ENCODE measurements at places on chromosomes 11 and 22.
A peak's percentile ranks its signal among the peaks of the same experiment; 100 is the strongest.

DNA sequence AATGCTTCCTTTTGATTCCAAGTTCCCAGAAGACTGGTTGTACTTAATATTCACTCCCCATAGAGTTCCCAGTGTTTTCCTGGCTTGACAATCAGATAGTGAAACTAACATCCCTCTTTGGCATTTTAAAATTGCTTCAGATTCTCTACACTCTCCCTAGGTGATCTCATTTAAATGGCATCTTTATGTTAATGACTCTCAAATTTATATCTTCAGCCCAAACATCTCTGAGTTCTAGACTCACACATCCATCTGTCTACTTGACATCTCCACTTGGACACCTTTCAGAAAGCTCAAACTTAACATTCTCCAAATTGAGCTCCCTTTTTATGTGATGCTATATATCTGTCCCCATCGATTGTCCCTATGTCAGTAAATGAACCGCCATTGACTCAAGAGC, 232.0 kb downstream of the NTM start:
- no peak for DNase-seq

DNA sequence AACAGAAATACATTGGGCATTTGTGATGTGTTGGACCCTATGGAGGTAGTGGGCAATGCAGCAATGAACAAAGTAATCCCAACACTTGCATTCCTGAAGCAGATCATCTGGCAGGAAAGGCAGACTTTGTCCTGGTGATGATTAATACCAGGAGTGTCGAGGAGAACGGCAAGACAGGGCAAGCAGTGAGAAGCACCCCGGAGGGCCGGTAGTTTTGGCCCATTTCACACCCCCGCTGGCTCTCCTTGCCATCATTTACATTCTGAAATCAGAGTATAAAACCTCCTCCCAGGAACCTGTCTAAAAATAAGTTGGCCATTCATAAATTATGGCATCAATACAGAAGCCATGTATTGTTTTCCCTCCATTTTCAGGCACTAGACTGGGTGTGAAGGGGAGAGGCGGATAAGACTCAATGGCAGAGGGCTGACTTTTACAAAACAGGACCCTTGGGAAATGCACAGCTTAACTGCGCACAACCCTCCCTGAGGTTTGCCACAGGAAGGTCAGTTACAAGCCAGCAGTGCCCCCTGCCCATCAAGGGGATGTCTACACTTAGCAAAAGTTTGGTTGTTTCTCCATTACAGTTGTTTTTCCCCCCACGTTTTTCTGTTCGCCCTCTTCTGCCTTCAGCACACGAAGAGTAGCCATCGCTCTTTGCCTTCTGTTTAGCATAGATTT, 55.6 kb downstream of the OPCML start:
- no peak for DNase-seq

- no peak for DNase-seq
Measured at GRCh38 chr11:75311858-75312288, 39.6 kb downstream of the ARRB1 start.

DNA sequence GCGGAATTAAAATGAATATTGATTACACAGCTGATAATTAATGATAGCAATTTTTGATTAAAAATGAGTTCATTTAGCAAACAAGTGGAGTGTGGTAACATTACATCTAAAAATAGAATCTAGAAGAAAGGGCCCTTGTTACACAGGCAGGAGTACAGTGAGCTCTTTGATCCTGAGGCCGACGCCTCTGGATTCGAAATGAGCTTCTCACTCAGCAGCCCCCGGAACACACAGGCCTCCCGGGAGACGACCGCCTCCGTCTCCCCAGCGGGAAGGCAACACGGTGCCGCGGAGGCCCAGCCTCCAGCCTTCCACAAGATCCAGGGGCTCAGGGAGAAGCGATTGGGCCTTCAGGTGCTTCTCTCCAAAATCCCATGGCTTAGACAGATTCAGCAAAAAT, 379.1 kb downstream of the BRD1 start:
- DNase-seq: no peak

- no peak for DNase-seq
Measured at GRCh38 chr11:70506986-70507385, 108.7 kb downstream of the CTTN start.

GRCh38 chr11:95767498-95767897, 22.1 kb downstream of the FAM76B start:
- DNase-seq: no peak

GRCh38 chr11:76141901-76142588, 64.3 kb downstream of the WNT11 start:
- DNase-seq: no peak

- DNase-seq: no peak
Measured at GRCh38 chr11:11909727-11910126, 68.0 kb downstream of the USP47 start.

- no peak for DNase-seq
Measured at GRCh38 chr11:117730208-117730800, 66.7 kb downstream of the DSCAML1 start.

DNA sequence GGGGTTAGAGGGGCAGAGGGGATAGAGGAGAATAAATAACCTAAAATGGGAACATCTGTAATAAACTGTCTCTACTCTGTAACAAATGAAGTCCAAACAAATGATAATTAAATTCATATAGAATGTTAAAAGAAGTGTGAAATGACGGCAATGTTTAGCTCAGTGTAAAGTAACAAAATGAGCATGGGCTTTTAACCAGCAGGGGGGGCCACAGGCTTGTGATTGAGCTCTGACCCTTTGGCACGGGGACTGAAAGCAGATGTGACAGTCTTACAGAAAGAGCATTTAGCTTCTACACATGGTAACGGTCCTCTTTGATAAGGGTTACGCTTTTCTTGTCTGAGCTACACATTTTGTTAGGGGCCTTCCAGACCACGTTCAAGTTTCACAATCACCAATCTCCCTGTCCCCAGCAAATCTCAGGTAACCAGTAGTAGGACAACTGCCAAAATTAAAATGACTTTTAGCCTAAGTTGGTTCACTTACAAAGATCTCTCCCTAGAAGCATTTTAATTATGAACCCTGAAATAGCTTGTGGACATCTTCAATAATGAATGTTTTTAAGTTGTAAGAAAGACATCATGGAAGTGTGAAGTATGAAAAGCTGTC, 262.5 kb downstream of the DCDC1 start:
- peak; percentile 5 for DNase-seq

- DNase-seq: no peak
Measured at GRCh38 chr22:23496445-23496833, 83.7 kb downstream of the IGLL1 start.
